ENCODE measurements at places on chromosomes 12 and 14.

DNA sequence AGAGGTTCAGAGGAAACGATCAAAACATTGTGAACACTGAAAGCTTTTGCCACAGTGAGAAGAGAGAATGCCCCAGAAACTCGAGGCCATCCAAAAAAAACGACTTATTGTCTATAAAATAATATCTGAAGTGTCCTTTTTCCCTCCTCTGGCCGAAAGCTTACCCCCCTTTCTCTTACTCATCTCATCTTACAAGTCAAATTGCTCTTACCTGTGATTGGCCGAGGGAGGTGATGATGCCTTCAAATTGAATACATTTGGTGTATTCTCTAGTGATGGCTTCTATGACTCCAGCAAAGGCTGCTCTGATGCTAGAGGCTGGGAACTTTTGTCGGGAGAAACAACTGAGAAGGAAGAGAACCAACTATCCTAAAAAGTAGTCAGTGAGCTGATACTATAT is 90.7 kb downstream of the PTCSC3 start:
- no peak for DNase-seq

DNA sequence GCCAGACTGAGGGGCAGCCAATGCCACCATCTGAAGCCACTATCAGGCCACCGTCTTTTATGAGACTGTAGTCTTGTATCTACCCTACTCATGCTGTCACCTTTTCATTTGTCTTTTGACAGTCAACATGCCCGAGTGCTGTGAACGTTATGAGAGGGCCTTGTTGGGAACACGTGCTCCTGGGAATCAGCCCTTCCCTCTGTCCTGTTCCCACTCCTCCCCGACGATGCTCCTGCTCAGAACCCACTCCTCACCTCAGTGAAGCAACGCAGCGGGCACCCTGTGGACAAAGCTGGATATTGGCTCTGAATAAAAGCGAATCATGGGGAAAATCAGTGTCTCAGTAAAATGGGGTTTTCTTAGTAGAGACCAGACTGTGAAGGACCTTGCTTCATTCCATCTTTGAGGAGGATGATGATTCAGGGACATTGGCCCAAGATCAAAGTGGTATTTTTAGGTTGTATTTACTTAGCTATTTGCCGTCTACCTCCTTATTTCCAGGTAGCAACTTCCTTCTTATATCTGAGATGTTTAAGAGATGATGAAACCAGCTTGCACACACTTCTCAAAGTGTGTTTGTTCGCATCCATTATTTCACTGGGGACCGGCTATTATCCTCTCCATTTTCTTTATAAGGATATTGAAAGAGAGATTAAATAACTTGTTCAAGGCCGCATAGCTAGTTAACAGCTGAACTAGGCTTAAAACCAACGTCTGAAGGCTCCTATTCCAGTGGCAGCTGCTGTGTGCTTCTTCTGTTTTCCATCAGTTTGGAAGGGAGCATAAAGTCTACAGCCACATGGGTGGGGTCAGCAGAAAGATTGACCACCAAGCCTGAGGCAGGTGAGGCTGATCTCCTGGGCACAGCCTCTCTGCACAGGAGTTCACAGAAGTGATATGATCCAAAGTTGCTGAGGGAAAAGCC is 43.9 kb upstream of the CTDSP2 start:
- no peak for DNase-seq

DNA sequence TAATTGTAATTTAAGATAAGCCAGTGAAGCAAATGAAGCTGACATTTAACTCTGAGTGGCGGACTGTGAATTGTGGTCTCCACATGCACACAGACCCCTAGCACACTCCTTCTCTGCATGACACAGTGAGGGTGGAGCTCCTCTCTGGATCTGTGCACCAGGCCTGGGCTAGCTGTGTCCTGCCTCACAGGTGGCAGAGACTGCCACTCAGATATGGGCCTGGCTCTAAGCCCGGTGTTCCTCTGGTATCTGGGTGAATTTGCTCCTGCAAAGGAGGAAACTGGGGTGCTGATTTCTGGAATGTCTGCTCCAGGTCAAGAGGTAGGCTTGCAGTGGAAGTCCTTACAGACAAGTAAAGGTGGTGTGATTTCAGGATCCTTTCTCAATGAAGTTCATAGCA is 282.4 kb downstream of the FOXN3 start:
- no peak for DNase-seq

GRCh38 chr14:103382376-103382775 is 2.8 kb upstream of the MARK3 start:
- no peak for DNase-seq

DNA sequence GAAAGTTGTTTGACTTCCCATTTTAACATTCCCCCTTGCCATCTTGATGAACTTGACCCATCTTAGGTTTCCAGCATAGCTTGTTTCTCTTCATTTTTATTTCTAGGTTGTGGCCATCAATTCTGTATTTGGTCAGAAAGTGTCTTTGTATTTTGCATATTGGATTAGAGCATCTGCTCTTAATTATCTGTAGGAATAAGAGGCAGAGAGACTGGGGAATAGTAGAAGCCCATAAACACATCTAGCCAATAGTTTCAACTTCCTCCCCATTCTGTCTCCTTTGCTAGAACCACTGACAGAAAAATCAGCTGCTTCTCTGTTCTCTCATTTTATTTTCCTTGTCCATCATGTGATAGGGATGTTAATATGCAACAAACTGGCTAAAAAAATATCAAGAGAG is 8.2 kb downstream of the SOCS2 start:
- DNase-seq, result no peak

GRCh38 chr14:106586098-106586704 is 1059.8 kb downstream of the TMEM121 start:
- DNase-seq, result peak; percentile 12

DNA sequence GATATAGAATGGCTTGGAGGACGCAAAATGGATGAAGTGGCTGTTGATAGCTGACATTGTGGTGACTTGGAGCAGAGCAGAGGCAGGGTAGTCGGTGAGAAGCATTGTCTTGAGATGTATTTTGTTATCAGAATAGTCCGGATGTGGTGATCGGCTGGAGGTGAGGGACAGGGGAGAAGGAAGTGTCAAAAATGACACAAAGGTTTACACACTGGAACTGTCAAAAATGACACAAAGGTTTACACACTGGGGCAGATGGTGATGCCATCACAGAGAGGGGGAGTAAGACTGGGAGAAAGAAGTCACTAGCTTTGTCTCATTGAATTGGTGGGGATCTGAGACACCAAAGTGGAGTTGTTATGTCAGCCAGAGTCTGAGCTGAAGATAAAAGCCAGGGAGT is 30.1 kb downstream of the CDKL1 start:
- no peak for DNase-seq

- no peak for DNase-seq
Observed at GRCh38 chr12:59517522-59517921, 78.3 kb upstream of the SLC16A7 start.

GRCh38 chr14:104632781-104633180 is 28.2 kb upstream of the TMEM179 start:
- no peak for DNase-seq

- DNase-seq, result no peak
Observed at GRCh38 chr14:85058150-85058549, 471.8 kb upstream of the FLRT2 start.

DNA sequence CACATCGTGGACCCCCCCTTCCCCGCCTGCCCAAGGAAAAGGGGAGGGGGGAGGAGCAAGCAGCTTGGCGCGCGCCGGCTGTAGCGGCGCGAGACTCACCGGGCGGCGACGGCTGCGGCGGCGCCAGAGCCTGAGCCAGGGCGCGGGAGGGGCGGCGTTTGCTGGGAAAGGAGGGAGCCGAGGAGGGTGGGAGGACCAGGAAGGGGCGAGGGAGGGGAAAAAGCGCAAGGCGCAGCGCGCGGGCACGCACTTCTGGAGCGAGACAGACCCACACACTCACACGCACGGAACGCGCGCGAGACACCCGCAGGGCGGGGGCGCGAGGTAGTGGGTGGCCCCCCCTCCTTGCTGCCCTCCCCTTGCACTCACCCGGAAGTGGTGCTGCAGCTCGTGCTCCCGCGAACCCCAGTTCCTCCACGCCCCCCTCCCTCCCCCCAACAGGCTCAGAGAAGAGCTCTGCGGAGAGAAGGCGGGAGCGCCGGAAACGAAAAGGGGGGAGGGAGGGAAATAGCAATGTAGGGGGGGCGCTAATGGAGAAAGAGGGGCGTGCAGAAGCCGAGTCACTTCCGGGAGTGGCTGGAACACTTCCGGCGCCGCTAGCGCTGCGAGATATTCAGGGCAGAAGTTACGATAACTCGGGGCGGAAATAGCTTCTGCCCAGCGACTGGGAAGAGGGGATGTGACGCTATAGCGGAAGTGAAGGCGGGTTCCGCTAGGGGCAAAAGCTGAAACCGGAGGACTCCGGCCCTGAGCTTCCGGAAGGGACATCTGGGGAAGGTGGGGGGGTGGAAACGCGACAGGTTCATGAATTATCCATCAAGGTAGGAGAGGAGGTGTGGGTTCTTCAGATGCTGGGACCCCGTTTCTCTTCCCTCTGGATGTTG is at the start of gene ZNF384:
ZNF384 (minus strand) TSS at position 377 of the 884 bp plus-strand sequence. CDS start 9,855 bp downstream, outside the sequence.
- DNase-seq, result peak; percentile 98

- no peak for DNase-seq
Observed at GRCh38 chr12:128621304-128621703, 202.5 kb downstream of the SLC15A4 start.

DNA sequence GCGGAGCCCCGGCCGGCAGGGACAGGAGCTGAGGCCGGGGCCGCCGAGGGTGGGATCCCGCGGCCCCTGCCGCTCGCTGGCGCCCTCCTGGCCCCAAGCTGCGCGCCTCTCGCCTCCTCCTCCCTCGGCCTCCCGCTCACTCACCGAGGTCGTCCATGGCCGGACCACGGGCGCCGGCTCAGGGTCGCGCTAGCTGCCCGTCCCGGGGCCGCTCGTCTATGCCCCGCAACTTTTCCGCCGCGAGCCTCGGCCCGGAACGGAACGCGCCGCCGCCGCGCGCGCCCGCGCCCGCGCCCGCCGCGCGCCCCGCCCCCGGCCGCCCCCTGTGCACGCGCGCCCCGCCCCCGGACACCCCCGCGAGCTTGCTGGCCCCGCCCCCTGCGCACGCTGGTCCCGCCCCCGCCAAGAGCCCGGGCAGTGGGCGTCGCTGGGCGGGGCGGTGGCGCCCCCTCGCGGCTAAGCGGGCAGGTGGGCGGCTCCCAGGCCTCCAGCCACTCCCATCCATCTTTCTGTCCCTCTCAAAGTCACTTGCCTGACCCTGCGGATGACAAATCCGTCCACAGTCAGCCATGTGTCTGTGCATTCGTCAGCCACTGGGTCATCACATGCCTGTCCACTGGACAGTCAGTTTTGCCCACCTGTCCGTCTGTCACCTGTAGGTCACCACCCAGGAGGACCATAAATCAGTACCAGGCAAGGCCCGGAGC is at the start of gene PXN:
PXN (minus strand) TSS at position 258 of the 707 bp plus-strand sequence; CDS start at position 157, 101 bp downstream.
- peak; percentile 80 for DNase-seq
